ENCODE measurements at places on chromosomes 7 and 10. TPM values are rescaled to one million over a fixed set of nuclear protein-coding genes. Genes with fewer than 3 reads are reported as not detected.
A peak's percentile ranks its signal among the peaks of the same experiment; 100 is the strongest.

The HOXA10 gene
- total RNA-seq, result not detected

The SERPINE1 gene
- total RNA-seq, result 5.4 TPM

The FIGNL1 gene
- total RNA-seq, result 7.1 TPM

The CUZD1 gene
- 0.31 TPM for total RNA-seq

The TRIM73 gene
- 0.94 TPM for total RNA-seq

The RABGEF1 gene
- 40.2 TPM for total RNA-seq

The SSC4D gene
- total RNA-seq, result 1.4 TPM

The TCAF2 gene
- total RNA-seq, result 3.2 TPM

The MPP7 gene
- total RNA-seq, result 22.9 TPM

DNA sequence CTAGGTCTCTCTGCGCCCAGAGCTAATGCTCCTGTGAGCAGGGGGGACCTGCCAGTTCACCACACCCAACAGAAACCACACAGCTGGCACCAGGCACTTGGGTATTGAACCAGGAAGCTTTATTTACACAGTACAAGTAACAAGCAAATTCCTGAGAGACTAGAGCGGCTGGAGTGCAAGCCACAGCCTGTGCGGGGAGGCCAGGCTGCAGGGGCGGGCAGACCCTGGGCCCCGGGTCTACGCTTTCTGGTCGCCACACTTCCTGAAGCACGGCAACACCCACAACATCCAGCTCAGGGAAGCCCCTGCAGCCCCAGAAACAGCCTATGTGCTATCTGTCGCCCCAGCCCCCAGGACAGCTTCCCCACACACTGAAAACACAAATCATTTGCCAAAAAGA, 125.0 kb downstream of the FAM53B start:
- ATAC-seq, result no peak

DNA sequence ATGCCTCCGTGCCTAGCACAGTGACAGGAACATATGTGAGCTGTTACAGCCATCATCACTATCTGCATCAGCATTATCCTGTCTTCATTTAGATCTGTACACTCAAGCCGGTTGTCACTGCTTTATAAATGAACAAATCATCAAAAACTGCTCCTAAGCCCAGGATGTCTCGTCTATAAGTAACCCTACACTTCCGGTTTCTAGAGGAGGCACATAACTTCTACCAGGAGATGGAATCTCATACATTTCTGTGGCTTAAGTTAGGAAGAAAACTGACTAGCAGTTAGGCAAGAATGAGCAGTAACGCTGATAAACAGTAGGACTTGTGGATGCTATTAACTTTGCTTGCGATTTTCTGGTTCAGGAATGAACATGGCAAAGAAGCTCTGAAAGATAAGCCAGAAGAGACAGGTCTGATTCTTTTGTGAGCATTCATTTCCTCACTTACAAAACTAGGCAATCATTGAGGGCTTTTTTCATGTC, 1199.2 kb downstream of the SORCS3 start:
- no peak for ATAC-seq

DNA sequence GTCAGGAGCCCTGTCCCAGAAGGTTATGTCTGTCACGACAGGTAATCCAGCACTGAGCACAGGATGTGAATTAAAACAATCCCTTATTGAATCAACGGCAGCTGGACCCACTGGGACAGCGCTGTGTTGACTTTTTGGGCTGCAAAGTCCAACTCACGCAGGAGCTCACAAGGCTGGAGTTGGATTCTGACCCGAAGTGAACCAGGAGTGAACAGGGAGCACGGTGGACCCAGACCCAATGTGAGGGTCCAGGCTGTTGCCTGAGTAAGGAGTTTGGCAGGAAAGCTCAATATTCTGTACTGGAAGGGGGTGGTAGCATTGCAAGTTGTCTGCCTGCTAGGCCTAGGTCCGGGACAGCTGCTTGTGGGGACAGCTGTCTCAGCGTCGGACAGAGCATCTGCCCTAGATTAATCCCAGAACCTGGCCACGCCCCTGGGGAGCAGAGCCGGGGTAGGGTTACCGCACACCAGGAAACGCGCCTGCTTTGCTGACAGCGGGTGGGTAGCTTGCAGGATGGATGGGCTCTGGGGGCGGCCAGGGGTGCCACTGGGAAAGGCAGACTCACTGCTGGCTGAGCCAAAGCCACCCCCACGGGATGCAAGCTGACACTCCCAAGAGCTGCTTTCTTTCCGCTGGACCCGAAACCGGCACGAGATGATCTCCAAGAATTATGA, 24.0 kb downstream of the COL26A1 start:
- no peak for ATAC-seq

DNA sequence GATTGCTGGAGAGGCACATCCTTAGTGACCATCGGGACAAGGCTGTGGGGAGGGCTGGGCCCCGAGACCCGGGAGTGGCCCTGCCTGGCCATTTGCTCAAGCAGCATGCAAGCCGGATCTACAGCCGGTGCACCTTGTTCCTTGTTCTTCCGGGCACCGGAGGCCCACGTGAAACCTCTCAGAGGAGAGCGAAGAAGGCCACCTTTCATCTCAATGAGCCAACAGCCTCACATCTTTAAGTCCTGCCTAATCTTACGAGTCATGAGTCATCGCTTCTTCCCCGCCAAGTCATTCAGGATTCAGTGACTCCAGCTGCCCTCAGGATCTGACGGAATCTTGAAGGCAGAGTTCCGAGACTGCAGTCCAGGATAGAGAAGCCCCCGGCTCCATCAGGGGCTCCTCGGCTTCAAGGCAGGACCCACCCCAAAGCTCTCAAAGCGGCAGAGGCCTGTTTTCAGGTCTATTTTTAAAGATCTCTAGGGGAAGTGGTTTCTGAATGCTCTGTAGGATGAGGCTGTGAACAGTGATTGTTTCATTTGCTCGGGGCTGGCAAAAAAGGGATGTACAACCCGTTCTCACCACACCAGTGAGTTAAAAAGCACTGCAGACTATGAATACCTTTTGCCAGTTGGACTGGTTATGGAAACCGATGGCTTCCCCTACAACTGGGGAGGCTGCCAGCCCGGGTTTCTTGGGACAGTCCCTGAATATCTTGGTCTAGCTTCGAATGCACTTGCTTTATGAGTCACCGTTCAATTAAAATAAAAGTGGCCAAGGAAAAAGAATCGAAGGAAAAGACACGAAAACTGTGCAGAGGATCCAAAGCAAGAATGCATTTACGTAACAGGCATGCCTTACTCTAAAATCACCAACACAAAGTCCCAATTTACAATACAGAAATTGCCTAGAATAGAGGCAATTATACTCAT, 57.2 kb upstream of the ECHDC3 start:
- peak; percentile 77 for ATAC-seq

- no peak for ATAC-seq
Observed at GRCh38 chr10:10193848-10194247, 823.8 kb upstream of the CELF2 start.

DNA sequence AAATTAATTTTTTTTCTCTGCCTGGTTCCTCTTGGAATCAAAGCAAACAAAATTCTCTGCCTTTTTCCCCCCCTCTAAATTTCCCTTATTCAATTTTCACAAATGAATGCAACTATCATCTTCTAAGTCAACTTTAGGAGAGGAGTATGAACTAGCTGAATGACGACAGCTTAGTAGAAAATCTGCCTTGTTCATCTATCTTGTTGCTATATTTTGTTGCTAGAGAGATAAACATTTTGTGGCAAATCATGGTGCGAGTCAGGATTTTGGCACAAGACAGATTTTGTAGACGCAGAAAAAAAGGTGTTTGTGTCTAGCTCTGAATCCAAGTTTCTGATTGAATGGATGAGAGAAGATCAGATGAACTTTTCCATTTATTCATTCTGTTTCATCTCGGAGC, 81.0 kb upstream of the FZD8 start:
- no peak for ATAC-seq

- no peak for ATAC-seq
Observed at GRCh38 chr7:5685205-5685604, 96.3 kb downstream of the RNF216 start.

DNA sequence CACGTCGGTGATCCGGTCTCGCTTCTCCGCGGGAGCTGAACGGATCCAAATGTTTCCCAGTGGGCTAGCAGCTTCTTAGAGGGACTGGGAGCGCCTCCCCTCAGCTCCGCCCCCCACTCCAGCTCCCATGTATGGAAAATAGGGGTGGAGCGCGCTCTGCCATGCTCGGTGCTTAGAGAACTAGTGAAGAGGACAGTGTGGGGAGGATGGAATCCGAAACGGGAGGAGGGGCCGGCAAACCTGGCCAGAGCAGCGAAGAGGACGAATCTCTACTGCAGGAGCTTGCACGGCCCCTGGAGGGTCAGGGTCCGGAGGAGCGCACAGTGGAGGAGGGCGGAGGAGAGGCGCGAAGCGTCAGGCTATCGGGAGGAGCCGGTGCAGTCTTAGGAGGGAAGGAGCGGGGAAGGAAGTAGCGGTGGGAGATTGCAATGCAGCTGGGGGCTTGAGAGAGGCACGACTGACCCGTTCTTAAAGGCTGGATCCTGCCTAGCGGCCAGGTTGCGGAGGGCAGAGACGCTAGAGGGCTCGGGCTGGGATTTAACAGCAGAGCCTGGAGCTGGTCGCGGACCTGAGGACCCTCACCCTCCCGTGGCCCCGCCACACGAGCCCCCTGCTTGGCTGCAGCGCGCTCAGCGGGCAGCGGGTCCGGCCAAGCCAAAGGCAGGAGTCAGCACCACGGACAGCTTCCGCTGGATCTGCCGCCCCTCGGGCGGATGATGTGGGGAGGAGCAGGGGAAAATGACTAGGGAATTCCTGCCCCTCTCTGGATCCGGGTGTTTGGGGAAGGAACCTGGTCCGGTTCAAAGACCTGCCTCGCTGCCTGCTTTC, at the start of gene PRLHR:
PRLHR (minus strand) TSS at position 51 of the 828 bp plus-strand sequence. CDS start 404 bp downstream, outside the sequence.
- no peak for ATAC-seq

- ATAC-seq, result no peak
Observed at GRCh38 chr7:97844036-97844435, 28.2 kb downstream of the ASNS start.

GRCh38 chr7:16431646-16432424, 10.5 kb upstream of the CRPPA start:
- ATAC-seq, result no peak

DNA sequence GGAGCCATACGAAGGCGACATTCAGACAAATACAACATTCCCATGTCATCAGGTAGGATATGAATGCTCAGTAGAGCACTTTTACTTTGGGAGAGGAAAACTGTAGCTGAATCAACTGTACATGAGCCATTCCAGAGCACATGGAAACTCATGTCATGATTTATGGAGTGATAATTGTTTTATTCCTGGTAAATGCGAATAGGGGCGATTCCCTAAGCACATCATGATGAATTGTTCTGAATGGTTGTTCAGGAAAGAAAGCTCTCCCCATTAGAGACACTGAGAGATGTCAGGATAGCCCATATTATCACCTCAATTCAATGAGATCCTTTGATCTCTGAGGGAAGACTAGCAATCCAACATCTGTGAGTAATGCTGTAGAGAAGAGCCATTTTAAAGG, 243.6 kb downstream of the FOXP2 start:
- no peak for ATAC-seq

DNA sequence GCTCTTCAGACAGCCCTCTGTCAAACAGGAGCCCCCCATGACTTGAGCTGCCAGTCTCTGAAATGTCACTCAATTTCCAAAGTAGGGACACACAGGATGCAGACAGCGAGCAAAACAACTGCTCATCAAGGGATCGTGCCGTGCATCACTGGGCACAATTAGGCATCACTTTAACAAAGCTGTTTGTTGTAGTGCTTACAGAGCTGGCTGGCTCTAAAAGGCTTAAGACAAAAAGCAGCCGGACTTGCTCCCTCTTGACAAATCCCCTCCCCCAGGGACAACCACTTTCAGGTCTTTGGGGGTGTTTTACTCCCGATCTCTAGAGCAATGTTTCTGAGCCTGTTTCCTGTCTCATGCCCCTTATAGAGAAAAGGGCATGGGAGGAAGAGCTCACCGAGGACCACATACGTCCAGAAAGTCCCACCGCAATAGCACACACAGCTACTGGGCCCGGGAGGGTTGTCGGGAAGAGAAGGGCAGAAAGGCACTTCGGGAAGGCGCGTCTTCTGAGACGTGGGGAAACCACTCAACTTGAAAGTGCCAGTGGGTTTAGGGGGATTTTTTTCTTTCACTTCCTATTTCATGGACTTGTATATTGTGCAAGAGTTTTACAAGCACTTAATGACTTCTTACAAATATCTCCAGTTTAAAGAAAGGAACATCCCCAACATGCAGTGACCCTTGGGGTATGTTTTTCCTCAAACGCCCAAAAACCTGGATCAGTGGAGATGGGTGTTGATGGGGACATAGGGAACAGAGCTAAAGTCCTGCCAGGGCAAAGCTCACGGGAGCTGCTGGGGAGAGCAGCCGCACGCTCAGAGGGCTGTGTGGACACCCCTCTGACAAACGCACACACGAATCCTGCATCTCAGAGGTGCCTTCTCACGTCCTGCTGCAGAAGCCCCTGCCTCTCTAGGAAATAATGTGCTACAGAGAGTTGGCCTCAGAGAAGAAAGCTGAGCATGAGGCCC, 27.1 kb downstream of the LRRC20 start:
- no peak for ATAC-seq

DNA sequence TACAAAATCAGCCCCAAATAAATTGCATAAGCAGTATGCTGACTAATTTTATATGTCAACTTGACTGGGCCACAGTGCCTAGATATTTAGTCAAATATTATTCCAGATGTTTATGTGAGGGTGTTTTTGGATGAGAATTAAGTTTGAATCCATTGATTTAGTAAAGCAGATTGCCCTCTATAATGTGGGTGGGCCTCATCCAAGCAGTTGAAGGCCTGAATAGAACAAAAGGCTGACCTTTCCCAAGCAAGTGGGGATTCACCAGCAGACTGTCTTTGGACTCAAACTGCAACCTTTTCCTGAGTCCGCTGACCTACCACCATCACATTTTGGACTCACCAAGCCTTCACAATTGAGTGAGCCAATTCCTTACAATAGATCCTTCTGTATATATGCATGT, 186.4 kb downstream of the ARHGAP12 start:
- ATAC-seq, result no peak

DNA sequence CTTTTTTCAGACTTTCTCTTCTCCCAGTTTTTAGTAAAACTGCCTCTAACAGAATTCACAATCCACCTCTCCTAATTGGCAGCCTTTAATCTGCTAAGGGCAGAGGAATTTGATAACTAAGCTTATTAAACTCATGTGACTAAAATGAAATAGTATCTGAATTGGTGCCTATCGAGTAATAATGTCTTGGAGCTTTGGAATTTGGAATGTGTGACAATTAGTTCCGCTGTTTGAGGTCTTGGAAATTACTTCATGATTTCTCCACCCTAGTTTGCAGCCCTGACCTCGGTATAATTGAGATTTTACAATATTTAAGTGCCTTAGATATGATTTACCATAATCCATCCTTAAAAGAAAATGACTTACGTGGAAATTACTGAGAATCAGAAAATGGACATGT, 190.4 kb upstream of the NEBL start:
- ATAC-seq, result no peak

DNA sequence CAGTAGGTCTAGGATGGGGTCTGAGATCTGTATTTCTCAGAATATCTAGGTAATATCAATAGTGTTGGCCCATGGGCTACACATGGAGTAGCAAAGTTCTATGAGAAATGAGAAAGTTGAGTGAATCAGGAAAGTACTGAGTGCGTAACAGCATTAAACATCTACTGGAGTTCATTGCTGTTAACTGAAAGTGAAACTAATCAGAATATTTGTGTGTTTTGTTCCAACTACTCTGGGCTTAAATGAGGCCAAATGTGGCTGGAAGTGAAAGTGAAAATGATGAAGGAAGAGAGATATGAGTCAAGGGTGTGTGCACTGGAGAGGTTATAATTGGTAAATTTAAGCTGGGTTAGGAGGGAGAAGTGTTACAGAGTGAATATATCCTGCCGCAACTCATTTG, 46.5 kb downstream of the TMEM106B start:
- ATAC-seq, result no peak

GRCh38 chr10:95305606-95306317, 15.0 kb upstream of the PDLIM1 start:
- no peak for ATAC-seq

GRCh38 chr10:98244586-98244985, 23.4 kb downstream of the LOXL4 start:
- ATAC-seq, result peak; percentile 85

Measured in gastroesophageal sphincter (tissue), 4 donors.